Stimulated activated CD4-positive, alpha-beta T cell treated with anti-CD3 and anti-CD28 coated beads, Interleukin-15, amount 100 ng/mL, for 1 hour (primary cell): ENCODE measurements at places on chromosomes 7 and 10.
A peak's percentile ranks its signal among the peaks of the same experiment; 100 is the strongest.

GRCh38 chr7:116165717-116166116, 44.6 kb upstream of the TES start:
- no peak for DNase-seq

DNA sequence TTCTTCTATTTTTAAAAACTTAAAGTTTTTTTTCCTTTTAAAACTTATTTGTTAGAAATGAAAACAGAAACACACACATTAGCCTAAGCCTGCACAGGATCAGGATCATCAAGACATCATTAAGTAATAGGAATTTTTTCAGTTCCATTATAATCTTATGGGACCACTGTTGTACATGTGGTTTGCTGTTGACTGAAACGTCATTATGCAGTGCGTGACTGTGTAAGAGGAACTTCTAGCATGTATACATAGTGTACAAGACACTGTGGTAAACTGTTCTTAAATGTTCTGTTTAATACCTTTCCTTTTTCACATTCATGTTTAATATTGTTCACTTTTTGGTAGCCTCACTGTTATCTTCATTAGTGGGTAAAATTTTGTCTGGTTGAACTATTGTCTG, 12.1 kb downstream of the ENTPD7 start:
- DNase-seq: no peak

DNA sequence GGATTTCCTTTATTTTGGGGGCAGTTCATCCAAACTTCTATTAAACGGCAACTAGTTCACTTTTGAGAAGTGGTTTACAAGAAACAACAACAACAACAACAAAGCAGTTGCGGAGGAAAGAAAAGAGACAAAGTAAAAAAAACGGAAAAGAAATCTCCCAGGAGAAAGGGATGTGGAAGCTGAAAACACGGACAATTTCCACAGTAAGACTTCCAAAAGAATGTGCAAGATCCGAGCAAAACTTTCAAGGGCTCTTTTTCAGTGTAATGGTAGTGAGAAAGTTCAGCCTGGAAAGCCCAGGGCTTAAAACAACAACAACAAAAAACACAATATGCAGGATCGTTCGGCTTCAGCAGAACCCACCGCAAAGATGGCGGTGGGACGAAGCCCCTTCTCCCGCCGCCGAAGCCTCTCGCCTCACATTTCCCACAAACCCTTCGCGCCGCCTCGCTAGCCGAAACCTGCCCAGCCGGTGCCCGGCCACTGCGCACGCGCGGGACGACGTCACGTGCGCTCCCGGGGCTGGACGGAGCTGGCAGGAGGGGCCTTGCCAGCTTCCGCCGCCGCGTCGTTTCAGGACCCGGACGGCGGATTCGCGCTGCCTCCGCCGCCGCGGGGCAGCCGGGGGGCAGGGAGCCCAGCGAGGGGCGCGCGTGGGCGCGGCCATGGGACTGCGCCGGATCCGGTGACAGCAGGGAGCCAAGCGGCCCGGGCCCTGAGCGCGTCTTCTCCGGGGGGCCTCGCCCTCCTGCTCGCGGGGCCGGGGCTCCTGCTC, at the start of gene TNKS2:
Gene TNKS2, plus strand, starts transcription at position 553 of the 775 bp plus-strand sequence. CDS start 265 bp downstream, outside the sequence.
- peak; percentile 87 for DNase-seq

DNA sequence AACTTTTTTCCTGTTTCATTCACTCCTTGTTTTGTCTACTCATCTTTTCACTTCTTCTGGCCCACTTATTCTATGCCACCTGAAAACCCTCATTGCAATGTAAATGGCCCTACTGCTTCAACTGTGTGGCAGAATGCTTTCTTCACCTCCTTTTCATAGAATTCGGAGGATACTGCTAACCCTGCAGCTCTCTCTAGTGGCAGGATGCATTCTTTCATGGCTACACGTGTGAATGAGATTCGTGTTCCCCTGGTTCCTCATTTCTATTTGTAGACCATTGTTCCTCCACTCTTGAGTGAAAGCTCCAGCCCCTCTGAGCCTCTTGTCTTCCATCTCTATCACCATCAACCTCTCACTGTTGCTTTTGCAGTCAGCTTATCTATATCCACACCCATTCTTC, 20.9 kb upstream of the CYP26C1 start:
- DNase-seq: no peak

GRCh38 chr7:23539494-23539907, 7.7 kb upstream of the TRA2A start:
- DNase-seq: no peak

DNA sequence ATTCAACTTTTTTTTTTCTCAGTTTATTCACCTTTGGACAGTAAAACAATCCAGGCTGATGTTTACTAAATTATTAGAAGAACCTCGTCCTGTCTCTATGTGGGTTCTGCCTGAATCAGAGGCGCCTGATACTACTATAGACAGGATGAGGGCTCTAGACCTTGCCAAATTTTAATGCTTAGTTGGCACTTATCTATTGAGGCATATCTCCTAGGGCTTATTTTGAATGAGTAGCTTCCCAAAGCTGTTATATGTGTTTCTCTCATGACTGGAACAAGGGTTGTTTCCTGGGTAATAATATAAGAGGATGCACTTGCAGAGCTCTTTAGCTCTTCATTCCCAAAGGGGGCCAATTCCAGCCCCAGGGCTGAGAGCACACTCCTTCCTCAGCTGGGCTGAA, 23.6 kb downstream of the HECW1 start:
- DNase-seq: no peak

GRCh38 chr10:124351481-124352220, 67.1 kb downstream of the OAT start:
- no peak for DNase-seq

GRCh38 chr10:70674560-70675495, 2.5 kb downstream of the ADAMTS14 start:
- no peak for DNase-seq

DNA sequence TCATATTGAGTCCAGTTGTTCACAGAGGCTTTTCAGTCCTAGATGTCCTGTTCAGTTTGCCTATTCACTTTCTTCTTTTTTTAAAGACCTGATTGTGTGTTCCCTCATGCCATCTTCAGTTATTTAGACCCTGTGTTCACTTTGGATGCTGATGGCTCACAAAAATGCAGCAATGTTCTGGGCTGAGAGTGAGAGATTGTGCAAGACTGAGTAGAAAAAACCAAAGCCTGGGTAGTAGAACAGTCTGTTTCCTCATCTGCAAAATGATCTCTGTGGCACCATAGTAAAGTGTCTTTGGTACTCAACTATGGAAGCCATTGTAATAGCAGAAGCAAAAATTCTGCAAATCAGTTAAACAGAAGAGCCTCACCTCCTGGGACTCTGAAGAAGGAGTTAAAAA, 43.2 kb downstream of the AKR1B1 start:
- no peak for DNase-seq

GRCh38 chr7:148852272-148852671, 31.8 kb downstream of the EZH2 start:
- DNase-seq: no peak

GRCh38 chr7:116980354-116980753, 27.1 kb downstream of the ST7 start:
- no peak for DNase-seq

DNA sequence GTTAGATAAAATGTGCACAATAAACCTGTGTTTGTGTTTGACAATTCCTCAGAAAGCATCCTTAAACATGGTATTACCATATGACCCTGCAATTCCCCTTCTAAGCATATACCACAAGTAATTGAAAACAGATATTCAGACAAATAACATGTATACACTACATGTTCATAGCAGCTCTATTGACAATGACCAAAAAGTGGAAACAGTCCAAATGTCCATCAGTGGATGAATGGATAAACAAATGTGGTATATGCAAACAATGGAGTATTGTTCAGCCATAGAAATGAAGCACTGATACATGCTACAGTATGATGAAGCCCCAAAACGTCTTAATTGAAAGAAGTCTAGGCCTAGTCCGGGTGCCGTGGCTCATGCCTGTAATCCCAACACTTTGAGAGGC, 280.1 kb downstream of the OTUD1 start:
- no peak for DNase-seq

DNA sequence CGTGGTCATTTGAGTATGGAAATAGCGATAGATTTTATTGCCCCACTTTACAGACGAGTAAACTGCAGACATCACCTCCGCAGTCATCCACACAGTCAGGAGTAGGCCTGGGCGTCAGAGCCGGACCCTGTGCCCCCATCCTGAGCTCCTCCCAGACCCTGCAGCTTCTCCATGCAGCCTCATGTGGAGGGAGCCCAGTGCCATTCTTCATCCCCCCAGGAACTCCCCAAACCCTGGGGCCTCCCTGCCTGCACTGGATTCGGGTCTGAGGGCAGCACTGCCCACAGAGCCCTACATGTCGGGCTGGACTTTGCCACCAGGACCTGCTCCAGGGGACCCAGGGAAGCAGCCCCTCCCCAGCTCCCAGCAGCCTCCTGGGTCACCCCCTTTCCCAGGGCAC, 100.8 kb downstream of the MKI67 start:
- no peak for DNase-seq

DNA sequence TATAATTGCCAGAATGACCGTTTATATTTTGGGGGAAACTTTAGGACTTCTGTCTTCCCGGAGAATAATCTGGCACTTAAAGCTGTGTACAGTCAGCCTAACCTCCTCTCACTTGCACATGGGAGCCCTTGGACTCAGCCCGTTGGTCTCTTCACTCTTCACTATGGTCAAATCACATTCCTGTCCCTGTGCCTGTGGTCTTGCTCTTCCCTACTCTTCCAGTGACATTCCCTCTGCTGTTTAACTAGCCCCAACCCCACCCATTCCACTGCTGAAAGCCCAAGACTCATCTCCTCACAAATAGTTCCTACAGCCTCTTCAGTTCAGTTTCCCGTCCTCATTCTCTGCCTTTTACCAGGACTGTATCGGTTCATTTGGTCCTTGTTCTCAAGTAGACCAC, 135.0 kb downstream of the DYNC1I1 start:
- no peak for DNase-seq

DNA sequence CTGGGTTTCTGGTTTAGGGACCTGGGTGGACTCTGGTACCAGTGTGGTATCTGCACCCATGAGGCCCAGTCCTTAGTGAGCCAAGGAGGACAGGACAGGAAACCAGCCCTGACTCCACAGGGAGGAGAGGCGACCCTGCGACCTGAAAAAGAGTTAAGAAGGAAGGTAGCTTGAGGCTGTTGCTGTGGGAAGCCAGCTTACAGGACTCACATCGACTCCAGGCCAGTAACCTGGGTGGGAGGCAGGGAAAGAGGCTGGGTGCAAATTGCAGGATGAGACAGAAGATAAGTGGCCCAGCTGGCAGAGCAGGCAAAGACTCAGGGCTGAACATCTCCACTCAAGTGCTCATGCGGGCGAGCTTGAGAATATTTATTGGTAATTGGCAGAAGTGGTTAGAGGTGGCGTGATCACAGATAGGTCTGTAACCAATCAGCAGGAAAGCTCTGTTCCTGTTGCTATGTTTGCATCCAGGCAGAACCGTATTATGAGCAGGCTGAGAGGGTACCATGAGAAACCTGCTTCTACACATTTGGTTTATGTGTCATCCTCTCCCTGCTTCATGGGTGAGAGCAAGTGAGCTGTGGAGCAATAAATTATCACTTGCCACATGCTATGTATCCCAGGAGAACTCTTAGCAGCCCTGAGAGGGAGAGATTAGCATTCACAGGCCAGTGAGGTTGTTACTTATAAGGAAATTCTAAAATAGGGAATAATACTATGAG, 11.0 kb downstream of the TLL2 start:
- no peak for DNase-seq

DNA sequence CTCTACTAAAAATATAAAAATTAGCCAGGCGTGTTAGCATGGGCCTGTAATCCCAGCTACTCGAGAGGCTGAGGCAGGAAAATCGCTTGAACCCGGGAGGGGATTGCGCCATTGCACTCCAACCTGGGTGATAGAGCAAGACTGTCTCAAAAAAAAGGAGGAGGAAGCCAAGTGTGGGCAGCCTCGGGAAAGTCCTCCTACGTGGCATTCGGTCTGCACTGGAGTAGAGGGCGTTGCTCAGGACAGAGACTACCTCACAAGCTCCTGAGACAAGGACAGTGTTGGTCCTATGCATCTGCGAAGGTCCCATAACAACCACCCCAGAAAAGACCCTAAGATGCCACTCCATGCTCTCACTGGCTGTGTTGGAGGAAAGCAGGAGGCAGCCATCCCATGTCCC, 10.0 kb upstream of the SERPINE1 start:
- no peak for DNase-seq

DNA sequence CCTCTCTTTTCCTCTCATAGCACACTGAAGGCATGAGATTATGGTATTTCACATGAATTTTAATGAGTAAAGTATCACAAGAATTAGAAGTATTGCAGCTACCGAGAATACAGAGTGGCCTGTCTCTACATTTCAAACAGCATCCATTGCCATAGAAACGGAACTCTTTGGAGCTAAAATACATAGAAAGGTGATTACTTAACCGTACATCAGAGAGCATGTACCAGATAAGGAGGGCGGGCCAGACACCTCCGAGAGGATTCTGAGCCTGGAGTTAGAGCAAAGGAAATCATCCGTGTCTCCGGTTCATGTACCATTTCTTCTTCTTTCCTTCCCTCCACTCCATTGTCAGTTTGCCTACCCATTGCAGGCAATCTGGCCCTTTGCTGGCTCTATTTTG, 196.7 kb downstream of the KLF6 start:
- no peak for DNase-seq

DNA sequence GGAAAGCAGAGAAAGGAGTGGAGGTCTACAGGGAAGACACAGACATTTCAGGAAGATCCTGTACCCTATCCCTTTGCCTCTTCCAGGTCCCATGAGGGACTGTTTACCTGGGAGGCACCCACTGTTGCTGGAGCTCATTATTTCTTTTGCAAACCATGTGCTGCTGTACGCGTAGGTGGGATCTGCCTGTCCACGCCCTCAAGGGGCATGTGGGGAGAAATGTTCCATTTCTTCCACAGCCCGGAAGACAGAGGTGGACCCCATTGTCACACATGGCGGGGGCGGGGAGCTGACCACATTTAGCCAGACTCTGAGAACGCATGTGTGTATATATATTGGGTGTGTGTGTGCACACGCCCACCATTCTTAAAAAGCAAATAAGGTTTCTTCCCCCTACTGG, 2.0 kb downstream of the PLXNA4 start:
- DNase-seq: no peak

GRCh38 chr7:24135003-24135817, 148.8 kb upstream of the NPY start:
- no peak for DNase-seq

- DNase-seq: no peak
Observed at GRCh38 chr10:67385566-67385965, 310.4 kb downstream of the CTNNA3 start.

DNA sequence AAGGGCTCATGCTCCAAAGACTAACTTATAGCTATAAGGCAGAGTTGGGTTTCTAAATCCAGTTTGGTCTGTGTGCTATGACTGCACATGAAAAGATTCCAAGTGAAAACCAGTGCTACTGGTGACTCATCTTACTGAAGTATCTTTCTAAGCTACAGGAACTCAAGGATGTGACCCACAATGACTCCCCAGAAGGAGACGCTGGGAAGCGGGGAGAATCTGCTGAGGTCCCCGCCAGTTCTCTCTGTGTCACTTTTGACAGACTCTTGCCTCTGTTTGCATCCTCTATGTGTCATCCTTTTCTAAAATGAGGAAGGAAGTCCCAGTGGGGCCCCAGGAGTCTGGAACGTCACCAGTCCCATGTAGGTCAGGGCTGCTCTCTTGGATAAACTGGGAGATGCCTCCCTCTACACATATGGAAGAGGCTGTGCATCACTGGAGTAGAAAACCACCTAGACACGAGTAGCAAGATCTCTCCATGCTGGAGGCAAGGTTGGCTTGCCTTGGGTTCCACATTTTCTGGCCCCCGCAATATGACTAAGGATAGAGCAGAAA, 28.8 kb upstream of the GPR26 start:
- DNase-seq: no peak

GRCh38 chr10:91185239-91185875, 35.1 kb upstream of the PCGF5 start:
- DNase-seq: no peak

GRCh38 chr7:44994877-44995554, 5.0 kb upstream of the CCM2 start:
- DNase-seq: no peak
